ENCODE measurements at places on chromosomes 3 and 15. TPM values are rescaled to one million over a fixed set of nuclear protein-coding genes. Genes with fewer than 3 reads are reported as not detected.

The IL16 gene
- total RNA-seq, result 164 TPM

The LYZL4 gene
- not detected for total RNA-seq

The ALG1L2 gene
- total RNA-seq, result not detected

DNA sequence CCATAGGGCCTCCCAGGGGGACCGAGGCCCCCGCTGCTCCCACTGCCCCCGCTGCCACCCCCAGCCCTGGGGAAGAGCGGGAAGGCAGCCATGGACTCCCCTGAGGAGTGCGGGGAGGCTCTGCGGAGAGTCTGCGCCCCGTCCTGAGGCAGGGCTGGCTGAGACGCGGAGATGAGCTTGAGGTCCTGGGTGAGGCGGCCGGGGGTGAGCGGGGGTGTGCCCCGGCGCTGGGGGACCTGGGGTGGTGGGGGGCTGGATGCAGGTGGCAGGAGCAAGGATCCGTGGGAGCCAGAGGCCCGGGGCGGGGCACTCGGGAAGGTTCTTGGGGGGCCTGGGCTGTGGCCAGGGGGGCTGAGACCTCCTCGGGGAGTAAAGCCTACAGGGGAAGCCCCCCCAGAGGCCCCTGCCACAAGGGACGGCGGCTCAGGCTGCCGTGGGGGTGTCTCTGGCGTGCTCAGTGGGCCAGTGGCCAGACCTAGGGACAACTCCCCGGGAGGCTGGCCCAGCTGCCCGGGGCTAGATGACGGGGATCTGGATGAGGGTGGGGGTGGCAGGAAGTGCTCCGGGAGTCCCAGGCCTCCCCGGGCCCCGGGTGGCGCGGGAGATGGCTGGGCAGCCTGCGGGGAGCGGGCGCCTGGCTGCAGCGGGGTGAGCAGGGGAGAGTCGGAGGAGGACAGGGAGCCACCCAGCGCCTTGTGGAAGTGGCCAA lies 45.9 kb downstream of the HCN4 start:
- H3K4me3 ChIP-seq, result no peak overlapping the region
- H3K27ac ChIP-seq, result no peak overlapping the region
- H3K27me3 ChIP-seq, result peaks cover 14% of the 10 kb centered on the region
- H3K4me1 ChIP-seq, result no peaks in the 10 kb centered on the region

DNA sequence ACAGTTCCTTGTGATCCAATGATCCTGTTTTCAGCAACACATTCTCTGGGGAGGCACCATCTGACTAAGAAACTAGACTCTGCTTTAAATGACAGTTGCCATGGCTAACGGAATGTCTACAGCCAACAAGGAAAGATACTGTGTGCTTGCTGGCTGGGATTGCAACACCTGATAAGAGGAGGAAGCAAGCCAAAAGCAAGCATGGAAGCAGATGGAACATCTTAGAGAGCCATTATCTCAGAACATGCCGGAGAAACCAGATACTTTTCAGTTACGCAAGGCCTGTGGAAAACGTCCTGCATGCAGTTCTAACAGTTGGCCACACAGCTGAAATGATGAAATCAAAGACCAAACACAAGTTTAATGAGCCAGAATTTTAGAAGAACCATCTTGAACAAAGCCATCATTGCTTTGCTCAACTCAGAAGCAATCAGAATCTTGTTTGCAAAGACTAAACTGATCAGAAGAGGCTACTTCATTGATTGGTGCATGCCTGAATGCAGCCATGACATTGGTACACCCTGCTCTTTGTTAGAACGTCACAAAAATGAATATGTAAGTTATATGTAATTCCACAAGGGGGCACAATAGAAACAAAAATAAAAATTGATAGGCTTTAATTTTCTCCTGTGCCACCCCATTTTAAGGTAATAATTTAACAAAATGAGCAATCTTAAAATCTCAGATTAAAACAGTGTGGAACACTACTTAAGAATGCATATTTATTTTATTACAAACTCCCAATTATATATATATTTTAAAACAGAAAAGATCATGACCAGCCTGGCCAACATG lies 50.8 kb downstream of the GXYLT2 start:
- no peaks in the 10 kb centered on the region for H3K36me3 ChIP-seq
- no peak overlapping the region for H3K27ac ChIP-seq
- H3K27me3 ChIP-seq, result no peaks in the 10 kb centered on the region
- no peaks in the 10 kb centered on the region for H3K4me1 ChIP-seq

GRCh38 chr15:87930457-87930856 lies 326.1 kb downstream of the NTRK3 start:
- DNase-seq, result no peak
- no peak overlapping the region for H3K27ac ChIP-seq
- no peaks in the 10 kb centered on the region for H3K27me3 ChIP-seq
- no peak overlapping the region for H3K4me3 ChIP-seq
- H3K36me3 ChIP-seq, result no peaks in the 10 kb centered on the region
- no peaks in the 10 kb centered on the region for H3K4me1 ChIP-seq

- no peaks in the 10 kb centered on the region for H3K4me1 ChIP-seq
- no peaks in the 10 kb centered on the region for H3K27me3 ChIP-seq
- no peak for DNase-seq
- H3K4me3 ChIP-seq, result no peak overlapping the region
- H3K27ac ChIP-seq, result no peak overlapping the region
- no peaks in the 10 kb centered on the region for H3K36me3 ChIP-seq
These were observed 204.1 kb downstream of the WNT5A start for GRCh38 chr3:55282994-55283393.

DNA sequence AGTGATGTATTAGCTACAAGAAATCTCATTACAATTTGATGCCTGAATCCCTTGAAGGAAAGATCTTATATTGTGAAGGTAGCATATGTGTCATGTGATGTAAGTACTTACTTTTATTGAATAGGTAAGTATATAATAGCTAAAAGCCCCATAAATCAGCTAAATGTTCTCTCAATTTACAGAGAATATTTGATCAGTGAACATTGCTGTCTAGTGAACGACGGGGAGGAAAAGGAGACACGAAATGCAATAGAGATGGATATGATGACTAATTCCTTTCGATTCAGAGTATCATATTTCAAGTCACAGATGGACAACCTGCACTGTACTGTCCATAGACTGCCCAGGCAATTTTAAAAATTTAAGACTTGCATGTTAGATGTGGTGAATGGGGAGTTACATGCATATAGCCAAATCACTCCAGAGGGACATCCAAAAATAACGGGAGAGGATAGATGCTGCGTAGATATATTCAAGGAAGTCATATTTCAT lies 462.1 kb upstream of the CDIN1 start:
- no peaks in the 10 kb centered on the region for H3K4me1 ChIP-seq
- no peak for DNase-seq
- H3K27ac ChIP-seq, result no peak overlapping the region
- H3K27me3 ChIP-seq, result no peaks in the 10 kb centered on the region

- H3K4me1 ChIP-seq, result no peaks in the 10 kb centered on the region
- no peak overlapping the region for H3K27ac ChIP-seq
- H3K36me3 ChIP-seq, result no peaks in the 10 kb centered on the region
- H3K27me3 ChIP-seq, result no peaks in the 10 kb centered on the region
- H3K4me3 ChIP-seq, result no peak overlapping the region
- DNase-seq, result no peak
These were observed 53.6 kb upstream of the PXYLP1 start for GRCh38 chr3:141178026-141178425.
